Kidney capillary endothelial cell (primary cell): ENCODE measurements at places on chromosomes 5 and 9.

DNA sequence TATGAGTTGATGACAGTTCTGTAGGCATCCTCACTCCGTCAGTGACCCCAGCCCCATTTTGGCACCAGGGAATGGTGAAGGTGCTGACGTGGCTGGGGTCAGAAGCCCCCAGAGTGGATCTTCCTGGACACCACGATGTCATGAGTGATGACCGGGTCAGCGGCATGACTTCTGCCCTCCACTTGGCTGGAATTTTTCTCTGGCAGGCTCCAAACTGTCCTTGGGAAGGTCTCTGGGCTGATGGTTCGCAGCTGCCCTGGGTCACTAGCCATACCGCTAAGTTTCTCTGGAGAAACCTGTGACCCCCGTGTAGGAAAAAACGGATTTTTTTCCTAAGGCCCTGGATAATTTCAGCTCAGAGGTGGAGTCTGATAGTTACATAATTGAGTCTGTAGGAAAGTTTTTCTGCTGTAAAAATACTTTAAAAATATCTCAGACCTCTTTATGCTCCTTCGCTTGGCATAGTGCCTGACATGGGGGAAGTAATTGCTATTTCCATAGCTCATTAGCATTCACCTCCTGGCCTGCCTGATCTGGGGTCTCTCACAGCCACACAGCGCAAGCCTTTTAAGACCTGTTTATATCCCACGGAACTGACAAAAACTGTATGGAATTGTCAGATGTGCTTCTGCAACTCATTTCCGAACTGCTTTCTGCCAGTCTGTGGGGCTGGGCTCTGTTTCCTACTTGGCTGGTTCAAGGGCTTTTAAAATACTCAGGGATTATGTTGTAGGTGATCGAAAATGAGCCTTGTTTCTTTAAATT is 69.2 kb downstream of the ANGPTL2 start:
- peak; percentile 35 for DNase-seq

DNA sequence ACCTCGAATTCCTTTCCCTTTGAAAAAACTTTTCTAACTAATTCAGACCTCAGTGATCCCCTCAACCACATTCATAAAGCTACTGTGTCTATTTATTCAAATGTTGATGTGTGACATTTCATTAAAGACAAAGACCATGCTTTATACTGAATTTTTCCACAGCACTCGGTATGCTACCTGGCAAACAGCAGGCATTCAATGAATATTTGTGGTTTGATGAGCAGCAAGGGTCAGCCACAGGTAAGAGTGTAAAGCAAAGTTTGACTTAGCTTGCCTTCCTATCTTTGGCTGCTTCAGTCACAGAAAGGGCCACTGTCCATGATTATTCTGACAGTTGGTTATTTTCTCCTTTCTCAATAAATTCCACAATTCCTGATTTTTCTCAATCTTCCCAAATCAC is 5.1 kb upstream of the CDC42SE2 start:
- DNase-seq = no peak

- DNase-seq = no peak
These were observed 28.1 kb downstream of the TLX3 start for GRCh38 chr5:171337210-171337569.

DNA sequence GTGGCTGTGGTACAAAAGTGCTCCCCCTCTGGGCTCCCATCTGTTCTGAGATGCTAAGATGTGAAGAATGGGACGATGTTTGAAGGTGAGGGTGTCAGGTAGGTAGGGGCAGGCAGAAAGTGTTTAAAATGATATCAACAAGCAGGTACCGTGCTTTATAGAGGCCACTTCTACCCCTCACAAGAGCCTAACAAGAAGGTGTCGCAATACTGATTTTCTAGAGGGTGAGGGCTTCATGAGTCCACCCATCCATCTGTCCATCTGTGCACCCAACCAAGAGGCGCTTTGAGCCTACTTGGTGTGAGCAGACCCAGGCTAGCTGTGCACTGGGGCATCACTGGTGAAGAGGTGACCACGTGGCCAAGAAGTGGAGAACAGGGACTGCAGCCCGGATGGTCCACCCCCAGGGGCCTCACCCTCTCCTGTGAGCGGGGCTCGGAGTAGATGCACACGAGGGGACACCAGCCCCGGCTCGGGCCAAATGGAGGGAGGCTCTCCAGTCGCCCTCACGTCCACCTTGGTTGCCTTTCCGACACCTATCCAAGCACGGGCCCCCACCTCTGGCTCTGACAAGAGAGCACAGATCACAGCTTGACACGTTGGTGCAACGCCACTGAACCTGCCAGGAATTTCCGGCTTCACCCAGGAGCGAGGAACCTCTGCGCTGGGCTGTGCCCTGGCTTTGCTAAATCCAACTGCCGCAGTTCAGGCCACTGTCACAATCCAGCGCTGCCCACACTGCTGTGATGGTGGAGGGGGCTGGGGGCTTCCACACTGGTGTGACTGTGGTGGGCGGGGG is 34.5 kb downstream of the CRB2 start:
- DNase-seq = no peak

DNA sequence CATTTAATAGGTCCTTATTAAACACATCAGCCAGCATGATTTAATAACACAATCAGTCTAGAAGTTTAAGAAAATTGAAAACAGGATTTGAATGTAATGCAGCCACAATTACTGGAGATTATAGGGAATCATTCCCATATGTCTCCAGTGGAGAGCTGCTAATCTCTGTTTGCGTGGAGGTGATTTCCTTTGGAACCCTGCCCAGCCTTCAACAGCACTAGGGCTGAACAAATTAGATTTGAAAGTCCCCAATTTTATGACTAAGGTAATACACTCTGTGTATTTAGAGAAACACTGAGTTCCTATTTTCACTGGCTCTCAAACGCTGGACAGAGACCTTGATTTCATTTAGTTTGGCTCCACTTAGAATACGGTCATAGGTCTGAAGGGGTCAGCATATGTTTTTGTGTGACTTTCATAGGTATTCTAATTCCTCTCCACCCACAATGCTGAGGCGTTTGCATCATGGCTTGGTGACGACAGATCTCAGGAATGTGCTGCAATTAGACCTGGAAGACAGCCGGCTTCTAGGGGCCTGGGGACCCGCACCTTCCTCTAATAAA is 508.3 kb downstream of the EBF1 start:
- DNase-seq = no peak

DNA sequence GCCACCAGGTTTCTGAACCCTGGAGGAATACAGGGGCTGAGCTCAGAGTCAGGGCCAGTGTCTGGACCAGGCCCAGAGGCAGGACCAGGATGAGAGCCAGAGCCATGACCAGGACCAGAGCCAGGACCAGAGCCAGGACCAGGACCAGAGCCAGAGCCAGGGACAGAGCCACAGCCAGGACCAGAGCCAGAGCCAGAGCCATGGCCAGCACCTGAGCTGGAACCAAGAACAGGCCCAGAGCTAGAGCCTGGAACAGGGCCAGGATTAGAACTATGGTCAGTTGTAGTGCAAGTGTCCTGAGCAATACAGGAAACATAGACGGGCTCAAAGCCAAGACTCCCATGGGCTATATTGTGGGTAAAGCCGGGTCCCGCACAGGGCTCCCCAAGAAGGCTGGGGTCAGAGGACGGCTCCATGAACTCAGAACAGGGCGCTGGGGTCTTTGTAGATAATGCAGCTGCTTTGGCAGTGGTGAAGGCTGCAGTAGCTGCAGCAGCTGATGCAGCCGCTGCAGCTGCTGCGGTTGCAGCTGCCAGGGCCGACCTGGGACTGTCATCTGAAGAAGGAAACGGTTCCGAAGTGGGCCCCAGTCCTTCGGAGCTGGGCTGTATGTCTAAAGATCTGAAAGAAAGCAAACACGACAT is 559 bp downstream of the SPAG8 start:
- DNase-seq = no peak

DNA sequence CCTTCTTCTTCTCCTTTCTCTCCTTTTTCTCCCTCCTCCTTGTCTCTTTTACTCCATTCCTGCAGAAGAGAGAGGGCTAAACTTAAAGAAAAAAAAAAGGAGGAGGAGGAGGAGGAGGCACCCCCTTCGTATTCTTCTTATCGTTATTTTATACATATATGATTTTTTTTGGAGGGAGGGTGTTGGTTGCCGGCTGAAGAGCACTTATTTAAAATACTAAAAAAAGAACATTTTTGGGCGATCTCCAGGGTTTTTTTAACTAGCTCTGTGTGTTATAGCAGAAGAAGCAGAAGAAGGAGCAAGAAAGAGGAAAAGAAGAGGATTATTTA is 381 bp downstream of the NR2F1 start:
- no peak for DNase-seq

DNA sequence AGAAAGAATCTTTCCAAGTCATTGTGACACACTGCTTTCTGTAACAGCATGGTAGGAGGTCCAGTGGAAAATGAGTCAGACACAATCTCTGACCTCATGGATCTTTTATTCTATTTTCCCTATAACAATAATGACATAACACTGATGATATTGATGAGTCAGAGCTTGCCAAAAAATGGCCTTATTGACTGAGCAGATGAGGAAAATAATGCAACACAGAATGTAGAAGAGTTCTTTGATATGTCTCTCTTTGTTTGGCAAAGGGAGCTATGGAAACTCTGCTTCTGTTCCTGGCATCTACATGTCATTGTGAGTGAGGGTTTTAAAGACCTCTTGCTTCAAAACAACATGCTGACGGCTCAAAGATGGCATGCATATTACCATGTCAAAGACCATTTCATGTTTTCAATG is 443.1 kb upstream of the ZNF608 start:
- DNase-seq = peak; percentile 20

DNA sequence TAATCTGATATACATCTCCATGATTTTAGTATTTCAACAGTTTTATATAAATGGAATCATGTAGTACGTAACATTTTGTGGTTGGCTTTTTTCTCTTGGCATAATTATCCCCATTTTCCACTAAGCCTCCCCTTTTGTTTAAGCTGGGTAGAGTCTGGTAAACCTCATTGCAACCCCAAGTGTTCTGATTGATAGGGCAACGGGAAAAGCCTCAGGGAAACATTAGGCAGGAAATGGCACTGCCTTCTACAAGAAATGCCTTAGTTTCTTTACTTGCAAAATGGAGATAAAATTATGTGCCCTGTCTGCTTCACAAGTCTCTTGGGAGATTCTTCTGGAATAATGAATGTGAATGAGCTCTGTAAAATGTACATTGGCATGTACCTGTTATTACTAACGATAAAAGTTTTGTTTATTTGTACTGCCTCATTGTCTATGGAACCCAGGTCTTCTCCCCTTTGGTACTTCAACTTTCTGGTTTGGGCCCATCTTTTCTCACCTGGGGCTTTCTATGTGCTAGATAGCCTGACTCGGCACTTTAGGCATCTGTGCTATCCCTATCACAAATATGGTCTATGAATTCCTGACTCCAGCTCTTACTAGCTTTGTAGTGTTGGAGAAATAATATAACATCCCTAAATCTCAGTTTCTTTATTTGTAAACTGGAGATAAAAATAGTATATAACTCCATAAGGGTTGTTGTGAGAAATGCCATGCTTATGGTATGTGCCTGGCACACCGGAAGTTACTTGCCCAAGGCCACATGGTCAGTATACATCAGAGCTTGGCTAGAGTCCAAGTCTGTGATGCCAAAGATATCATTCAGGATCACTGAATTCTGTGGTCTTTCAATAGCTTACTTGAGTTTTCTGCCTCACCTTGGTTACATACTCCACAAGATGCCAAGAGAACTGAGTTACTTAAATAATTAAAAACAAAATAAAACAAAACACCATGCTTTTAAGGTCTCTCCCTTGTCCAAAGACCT is 48.2 kb upstream of the ZNF169 start:
- DNase-seq = no peak

DNA sequence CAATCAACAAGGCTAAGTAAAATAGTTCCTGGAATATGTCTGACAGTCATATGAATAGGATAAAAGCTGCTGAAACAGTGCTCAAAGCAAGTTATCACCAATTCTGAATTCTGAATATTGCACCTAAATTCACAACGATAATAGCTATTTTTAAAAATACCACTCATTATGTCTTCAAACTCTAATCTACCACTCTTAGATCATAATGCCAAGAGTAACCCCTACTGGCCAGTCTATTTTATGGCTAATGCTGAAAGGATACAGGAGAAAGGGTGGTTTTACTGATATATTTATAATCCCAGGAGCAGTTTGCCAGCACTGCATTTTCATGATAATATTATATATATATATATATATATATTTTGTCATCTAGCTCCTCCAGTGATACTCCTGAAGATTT is 232.8 kb downstream of the PDE4D start:
- peak; percentile 57 for DNase-seq

GRCh38 chr9:270657-271237 is 56.1 kb downstream of the DOCK8 start:
- no peak for DNase-seq

DNA sequence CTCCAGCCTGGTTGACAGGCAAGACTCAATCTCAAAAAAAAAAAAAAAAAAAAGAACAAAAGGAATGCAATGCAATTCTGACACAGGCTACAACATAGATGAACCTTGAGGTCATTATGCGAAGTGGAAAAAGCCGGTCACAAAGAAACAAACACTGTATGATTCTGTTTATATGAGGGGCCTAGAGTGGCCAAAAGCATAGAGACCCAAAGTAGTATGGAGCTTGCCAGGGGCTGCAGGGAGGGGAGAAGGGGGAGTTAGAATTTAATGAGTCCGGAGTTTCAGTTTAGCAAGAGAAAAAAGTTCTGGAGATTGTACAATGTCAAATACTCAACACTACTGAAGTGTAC is 33.2 kb upstream of the ASS1 start:
- DNase-seq = no peak

- DNase-seq = peak; percentile 20
These were observed 6.5 kb upstream of the TBC1D9B start for GRCh38 chr5:179914032-179914755.

- no peak for DNase-seq
These were observed at the start of gene BHMT for GRCh38 chr5:79111387-79111959. BHMT (plus strand) TSS chr5:79111809; CDS start chr5:79111886, 77 bp downstream.

GRCh38 chr5:14743601-14744295 is 79.2 kb downstream of the OTULIN start:
- peak; percentile 60 for DNase-seq

DNA sequence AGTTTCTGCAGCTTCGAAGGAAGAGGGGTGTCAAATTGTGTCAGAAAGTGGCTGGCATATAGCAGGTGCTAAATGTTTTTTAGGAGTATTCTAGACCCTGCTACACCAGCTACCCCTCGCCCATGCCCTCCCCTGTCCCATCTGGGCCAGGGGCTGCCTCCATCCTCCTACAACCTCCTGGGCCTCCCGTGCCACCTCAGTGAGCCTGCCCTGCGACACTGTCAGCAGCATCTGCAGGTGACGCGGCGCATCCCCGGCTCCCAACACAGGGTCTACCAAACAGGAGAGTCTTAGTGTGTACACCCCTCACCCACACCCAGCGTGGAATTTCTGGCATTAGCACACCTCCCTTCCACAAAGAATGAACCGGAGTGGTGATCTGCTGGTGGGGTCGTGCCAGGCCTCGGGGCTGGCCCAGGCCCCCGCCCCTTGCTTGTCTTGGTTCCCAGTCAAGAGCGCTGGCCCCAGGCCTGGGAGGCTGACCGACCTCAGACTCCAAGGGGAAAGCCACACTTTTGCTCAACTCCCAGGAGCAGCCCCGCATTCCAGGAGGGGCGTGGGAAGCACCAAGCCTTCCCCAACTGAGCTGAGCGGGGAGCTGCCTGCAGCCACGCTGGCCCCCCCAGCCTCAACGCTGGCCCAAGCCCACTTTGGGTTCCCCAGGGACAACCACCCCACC is 55.2 kb downstream of the NEURL1B start:
- DNase-seq = no peak
